Endodermal cell (in vitro differentiated cells): ENCODE measurements at places on chromosomes 1 and 21.

- peak; percentile 96 for DNase-seq
Measured at GRCh38 chr1:62962901-62963776, 179.2 kb downstream of the ATG4C start.

GRCh38 chr1:97461782-97462181 lies 459.1 kb downstream of the DPYD start:
- no peak for DNase-seq

- no peak for DNase-seq
Measured at GRCh38 chr1:108612496-108612895, 48.4 kb downstream of the HENMT1 start.

- DNase-seq = no peak
Measured at GRCh38 chr1:56045062-56045461, 534.3 kb downstream of the PLPP3 start.

DNA sequence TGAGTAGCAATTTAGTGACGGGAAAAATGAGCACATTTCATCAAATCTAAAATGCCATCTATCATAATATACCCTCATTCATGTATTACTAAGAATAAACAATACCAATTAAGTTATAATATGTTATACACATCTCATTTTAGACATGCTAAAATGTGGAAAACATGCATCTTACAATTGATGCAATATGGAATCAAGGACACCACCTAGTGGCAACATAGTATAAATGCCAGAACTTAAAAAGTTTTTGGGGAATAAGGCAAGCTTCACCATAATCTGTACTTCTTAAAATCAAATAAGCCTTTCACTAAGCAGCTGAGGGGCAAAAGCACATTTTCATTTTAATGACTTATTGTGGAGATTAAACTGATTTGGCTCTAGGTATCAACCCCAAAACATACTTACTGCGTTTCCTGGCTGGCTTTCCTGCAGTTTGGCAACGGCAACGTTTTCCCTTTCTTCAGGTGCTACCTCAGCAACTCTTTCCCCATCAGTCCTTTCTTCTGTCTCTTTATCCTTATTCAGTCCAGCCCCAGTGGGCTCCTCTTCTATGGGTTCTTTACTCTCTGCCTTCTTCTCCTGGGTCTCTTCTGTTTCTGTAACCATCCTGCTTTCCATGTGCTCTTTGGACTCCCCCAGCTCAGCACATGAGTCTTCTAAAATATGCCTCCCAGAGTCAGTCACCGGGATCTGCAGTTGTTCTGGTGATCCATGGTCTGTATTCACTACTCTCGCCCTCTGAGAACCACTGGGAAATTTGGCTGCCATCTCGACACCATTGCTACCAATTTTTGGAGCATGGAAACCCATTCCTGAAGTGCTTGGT lies 11.4 kb downstream of the SDE2 start:
- DNase-seq = no peak

DNA sequence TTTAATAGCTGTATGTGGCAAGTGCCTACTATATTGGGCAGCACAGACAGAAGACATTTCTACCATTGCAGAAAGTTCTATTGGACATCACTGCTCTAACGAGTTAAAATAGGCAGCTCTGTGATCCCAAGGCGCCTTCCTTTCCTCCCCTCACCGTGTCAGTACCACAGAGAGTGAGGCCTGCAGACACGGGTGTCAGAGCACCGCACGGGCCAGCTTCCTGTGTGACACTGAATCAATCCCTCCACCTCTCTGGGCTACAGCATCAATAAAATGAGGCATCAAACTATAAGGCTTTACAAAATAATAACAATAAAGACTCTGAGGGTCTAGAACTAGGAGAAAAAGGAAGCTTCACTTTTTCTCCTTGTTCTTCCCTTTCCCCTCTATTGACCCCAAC lies 246.7 kb downstream of the FOXD2 start:
- peak; percentile 28 for DNase-seq

GRCh38 chr1:186076006-186076405 lies 299.0 kb downstream of the TPR start:
- DNase-seq = no peak

DNA sequence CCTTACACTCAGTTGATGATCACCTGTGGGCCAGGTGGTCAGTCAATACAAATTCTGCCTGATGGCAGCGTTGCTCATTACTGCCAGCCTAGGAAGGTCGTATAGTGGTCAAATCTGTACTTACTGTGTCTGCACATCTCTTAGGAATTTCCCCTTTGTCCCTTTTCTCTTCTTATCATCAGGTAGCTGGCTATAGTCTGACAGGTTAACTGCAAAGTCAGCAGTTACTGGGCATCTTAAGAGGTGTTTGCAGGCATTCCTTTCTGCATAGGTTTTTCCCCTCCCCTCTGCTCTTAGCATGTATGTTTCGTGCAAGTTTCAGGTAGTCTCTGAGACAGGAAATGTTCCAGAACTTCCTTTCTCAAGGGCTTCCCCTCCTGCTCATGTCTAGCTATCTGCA lies 298.7 kb downstream of the LRRIQ3 start:
- DNase-seq = no peak

DNA sequence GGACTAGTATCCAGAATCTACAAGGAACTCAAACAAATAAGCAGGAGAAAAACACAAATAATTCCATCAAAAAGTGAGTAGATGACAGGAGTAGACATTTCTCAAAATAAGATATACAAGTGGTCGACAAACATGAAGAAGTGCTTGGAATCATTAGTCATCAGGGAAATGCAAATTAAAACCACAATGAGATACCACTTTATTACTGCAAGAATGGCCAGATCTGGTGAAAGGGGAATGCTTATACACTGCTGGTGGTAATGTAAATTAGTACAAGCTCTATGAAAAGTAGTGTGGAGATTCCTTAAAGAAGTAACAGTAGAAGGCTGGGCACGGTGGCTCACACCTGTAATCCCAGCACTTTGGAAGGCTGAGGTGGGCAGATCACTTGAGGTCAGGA lies 73.8 kb downstream of the POU2F1 start:
- DNase-seq = no peak

GRCh38 chr1:169680377-169681019 lies 30.9 kb downstream of the SELL start:
- DNase-seq = no peak

- DNase-seq = no peak
Measured at GRCh38 chr1:159838715-159839114, 12.0 kb downstream of the SLAMF8 start.

GRCh38 chr1:173095632-173096031 lies 44.9 kb upstream of the TNFSF18 start:
- no peak for DNase-seq

- DNase-seq = no peak
Measured at GRCh38 chr21:25913479-25913878, 178.7 kb downstream of the GABPA start.

GRCh38 chr1:36099681-36100341 lies 11.1 kb downstream of the ADPRS start:
- peak; percentile 97 for DNase-seq

DNA sequence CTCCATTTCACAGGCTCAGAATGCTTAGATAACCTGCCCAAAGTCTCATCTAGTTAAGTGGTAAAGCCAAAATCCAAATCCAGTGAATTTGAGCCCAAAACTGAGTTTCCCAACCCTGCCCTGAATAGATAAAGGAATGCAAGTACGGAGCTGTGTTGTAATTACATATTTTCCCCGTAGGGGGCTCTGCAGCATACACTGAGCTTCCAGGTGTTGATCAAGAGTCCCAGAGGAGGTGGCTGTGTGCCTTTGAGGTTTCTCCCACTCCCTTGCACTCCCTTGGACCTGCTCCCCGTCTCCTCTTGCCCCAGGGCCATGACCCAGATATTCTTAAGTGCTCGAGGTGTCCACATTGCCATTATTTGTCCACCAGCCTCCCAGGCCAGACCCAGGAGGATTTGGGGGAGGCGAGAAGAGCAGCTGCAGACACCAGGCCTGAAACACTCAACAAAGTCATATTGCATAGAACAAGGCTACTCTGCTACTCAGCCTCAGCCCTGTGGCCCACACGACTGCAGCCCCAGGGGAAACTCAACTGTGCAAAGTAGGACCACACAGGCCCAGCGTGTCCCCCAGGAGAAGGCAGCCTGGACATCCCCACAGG lies 18.4 kb upstream of the LY9 start:
- DNase-seq = peak; percentile 86

DNA sequence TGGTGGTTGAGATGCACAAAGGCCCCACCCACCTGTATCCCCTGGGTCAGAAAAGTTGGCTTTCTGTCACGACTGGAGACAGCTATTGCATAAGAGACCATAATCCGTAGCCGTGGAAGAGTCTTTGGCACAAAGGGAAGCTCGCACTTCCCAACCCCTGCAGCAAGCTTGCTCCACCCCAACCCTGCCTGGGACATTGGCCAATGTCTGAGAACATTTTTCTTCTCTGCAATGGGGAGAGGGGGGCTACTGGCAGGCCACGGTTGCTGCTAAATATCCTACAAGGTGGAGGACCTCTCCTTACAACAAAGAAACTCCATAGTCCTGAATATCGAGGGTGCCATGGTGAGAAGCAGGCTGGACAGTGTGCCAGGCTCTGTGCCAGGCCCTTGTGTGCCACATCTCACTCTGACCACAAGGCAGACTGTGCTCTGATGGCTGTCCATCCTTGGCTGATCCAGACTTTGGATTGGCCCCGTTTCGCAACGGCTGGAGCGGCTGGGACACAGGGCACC lies 104.1 kb downstream of the CSMD2 start:
- no peak for DNase-seq

DNA sequence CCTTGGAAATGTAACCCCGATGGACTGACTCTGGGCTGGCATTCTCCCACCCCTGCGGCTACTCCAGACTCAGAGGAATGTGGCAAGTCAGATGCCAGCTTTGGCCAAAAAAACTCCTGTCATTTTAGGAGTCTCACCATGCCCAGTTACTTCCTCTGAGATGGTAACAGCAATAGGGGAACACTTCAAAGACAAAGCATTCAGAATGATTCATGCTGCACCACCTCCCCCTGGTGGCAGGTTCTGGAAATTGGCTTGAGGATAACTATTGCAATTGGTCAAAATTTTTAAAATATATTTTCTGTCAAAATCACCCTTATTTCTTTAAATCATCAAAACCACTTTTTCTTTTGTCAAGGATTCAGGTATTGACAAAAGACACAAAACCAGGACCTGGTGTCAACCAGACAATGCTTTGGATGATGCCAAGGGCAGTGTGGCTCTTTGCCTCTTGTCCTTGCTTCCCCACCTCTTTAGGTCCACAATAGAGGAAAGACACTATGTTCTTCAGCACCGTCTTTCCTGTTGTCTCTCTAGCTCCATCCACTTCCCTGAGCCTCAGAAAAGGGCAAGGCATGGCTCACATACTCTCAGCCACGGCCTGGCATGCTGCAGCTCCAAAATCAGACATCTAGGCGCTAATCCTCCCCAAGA lies 9.9 kb upstream of the CDCA8 start:
- peak; percentile 90 for DNase-seq

DNA sequence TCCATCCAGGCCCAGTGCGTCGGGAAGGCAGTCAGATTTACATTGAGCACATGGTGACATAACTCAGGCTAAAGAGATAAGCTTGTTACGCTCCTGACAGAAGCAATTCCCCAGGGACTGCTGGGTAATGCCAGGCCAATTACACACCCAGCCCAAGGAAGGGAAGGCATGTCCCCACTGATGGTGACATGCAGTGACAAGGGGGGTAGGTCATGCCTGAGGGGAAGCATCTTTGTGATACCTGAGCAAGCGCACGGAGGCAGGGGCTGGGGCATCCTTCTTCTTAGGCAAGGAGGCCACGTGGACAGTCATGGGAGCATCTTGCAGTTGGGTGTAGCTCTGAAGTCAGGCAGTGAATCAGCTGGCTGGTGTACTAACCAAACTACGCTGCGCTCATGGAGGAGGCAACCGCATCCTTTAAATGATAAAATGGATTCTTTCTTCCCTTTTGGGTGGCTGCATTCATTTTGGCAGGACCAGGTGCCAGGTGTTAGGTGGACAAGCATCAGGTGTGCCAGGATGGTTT lies 39.6 kb upstream of the GRIK3 start:
- DNase-seq = no peak

DNA sequence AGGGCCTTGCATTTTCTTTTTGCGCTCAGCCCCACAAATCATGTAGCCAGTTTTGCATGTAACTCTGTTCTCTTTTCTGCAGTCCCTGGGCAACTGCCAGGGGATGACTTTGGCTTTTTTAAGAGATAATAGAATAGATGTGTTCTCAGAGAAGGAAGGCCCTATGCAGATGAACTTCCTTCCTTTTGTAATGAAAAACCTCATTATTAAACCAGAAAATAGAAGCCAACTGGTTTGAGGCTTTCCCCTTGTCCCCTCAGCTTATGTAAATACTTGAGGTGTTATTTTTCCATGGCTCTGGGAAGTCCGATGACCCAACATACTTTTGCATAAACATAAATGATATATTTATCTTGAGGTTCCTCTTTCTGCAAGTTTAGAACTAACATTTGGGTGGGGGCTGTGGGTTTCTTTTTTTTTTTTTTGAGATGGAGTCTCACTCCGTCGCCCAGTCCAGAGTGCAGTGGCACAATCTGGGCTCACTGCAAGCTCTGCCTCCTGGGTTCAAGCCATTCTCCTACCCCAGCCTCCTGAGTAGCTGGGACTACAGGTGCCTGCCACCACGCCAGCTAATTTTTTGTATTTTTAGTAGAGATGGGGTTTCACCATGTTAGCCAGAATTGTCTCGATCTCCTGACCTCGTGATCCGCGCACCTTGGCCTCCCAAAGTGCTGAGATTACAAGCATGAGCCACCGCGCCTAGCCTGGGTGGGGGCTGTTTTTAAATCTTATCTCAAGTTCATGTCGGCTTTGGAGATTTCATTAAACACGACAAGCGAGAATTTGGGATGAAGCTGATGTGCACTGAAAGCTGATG lies 14.4 kb upstream of the FCRL5 start:
- no peak for DNase-seq

DNA sequence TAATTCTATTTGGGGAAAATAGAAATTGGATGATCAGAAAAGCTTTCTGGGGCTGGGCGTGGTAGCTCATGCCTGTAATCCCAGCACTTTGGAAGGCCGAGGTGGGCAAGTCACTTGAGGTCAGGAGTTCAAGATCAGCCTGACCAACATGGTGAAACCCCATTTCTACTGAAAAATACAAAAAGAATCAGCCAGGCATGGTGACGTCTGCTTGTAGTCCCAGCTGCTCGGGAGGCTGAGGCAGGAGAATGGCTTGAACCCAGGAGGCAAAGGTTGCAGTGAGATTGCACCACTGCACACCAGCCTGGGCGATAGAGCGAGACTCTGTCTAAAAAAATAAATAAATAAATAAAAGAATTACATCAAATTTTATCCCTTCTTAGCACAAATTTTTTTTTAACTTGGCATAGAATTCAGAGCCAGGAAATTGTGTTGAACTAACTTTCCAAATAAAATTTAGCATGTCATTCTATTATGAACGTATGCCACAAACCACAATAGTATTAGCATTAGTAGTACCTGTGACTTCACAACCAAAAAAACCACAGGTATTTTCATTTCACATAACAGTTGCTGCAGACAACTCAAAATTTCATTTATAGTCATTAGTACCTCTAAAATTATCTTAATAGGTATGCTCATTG lies 4.5 kb upstream of the ANKRD13C start:
- DNase-seq = no peak
